Immature natural killer cell (primary cell): ENCODE measurements at places on chromosomes 3 and 15. TPM values are rescaled to one million over a fixed set of nuclear protein-coding genes. Genes with fewer than 3 reads are reported as not detected.

GRCh38 chr3:149833241-149833640, 20.2 kb downstream of the RNF13 start:
- no peak for DNase-seq

- no peak for DNase-seq
Measured at GRCh38 chr3:106215047-106215446, 346.2 kb upstream of the CBLB start.

- no peak for DNase-seq
Measured at GRCh38 chr3:171133796-171134569, 107.5 kb upstream of the SLC2A2 start.

GRCh38 chr3:13401149-13401548, 19.0 kb downstream of the NUP210 start:
- DNase-seq, result no peak

DNA sequence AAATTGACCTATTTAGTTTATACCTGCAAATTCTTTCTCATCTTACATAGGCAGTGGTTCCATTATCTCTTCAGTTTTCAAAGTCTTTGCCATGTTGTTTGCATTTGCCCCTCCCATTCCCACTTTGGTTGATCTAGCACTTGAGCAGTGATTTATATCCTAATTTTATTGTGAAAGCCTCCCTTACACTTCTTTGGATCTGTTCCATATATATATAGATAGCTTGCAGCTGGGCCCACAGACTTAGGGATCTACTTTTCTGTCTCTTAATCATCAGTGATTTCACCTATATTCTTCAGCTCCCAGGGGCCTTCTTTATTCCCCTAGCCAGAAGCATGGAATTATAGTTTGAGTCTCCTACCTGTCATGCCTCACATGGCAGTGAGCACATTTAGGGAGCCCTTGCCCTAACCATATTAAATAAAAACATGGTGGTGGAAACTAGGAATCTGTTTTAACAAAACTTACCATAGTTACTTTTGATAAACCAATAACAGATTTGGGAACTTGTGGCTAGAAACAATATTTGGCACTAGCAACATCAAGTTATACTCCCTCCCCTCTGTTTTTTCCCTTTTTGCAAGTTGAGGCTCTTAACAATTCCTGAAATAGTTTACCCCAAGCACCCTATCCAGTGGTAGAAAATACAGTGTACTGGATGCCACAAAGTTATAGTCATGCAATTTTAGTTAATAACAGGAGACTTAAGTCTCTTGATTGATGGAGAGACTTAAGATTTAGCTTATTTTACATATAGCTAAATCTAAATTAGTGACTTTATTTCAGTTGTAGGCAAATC, 41.7 kb downstream of the ARIH1 start:
- no peak for DNase-seq

DNA sequence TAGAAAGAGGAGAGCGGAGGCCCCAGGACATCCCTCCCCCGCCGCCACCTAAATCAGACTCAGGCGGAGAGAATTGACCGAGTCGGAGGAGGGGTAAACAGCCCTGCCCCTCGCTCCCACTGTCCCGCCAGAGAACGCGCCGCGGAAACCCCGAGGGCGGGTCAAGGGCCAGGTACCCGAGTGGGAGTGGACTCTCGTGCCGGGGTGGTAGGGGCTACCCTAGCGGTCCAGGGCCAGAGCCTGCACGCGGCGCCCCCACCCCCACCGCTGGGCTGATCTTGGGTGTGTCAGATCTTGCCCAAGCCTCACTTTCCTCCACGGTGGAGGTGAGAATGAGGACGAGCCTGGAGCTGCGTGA, 19.0 kb downstream of the SPATA12 start:
- no peak for DNase-seq

DNA sequence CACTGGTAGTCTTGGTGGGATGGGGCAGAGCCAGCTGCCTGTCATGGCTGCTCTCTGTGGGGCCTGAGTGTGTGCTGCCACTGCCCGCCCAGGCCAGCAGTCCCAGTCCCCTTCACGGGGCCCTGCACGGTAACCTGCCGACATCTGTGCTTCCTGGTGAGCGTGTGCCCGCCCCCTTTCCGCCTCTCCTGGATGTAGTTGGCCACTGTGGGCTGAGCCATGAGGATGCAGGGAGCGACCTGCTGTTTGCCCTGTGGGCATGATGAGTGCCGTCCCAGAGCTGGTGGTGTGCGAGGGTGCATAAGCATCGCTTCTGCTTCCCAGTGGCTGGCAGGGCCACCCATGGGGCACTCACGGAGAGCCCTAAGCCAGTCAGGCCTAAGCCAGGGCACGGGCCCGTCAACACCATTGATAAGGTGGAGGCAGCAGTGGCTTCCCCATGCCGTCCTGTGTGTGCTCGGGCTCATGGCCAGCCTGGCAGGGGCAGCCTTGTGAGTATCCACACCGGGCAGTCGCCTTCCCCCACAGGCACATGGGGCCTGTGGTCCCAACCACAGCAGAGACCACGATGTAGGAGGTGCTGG, 14.6 kb downstream of the PLXNA1 start:
- no peak for DNase-seq

TRANK1 gene
- polyA plus RNA-seq, result 52.7 TPM

ANXA2 gene
- polyA plus RNA-seq, result 423 TPM

ARNT2 gene
- not detected for polyA plus RNA-seq
